Pulmonary artery endothelial cell (primary cell): ENCODE measurements at places on chromosomes 5 and 9. TPM values are rescaled to one million over a fixed set of nuclear protein-coding genes. Genes with fewer than 3 reads are reported as not detected.
A peak's percentile ranks its signal among the peaks of the same experiment; 100 is the strongest.

GRCh38 chr5:165477546-165477945 is 1972.1 kb downstream of the MAT2B start:
- no peak for DNase-seq

GRCh38 chr5:11334404-11334803 is 569.8 kb downstream of the CTNND2 start:
- no peak for DNase-seq

DNA sequence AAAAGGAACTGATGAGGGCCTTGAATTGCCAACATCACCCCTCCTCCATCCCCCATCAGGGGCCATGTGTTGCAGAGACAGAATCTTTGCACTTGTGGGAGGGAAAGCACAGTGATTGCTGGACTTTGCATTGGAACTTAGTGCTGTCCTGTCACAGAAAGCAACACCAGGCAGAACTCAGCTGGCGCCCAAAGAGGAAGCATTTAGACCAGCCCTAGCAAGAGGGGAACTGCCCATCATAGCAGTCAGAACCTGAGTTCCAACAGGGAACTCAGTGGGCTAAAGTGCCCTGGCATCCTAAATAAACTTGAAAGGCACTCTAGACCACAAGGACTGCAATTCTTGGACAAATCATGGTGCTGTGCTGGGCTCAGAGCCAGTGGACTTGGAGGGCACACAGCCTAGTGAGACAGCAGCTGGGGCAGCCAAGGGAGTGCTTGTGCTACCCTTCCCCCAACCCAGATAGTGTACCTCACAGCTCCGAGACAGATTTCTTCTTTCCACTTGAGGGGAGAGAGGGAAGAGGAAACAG is 128.1 kb downstream of the ACTL7B start:
- no peak for DNase-seq

DNA sequence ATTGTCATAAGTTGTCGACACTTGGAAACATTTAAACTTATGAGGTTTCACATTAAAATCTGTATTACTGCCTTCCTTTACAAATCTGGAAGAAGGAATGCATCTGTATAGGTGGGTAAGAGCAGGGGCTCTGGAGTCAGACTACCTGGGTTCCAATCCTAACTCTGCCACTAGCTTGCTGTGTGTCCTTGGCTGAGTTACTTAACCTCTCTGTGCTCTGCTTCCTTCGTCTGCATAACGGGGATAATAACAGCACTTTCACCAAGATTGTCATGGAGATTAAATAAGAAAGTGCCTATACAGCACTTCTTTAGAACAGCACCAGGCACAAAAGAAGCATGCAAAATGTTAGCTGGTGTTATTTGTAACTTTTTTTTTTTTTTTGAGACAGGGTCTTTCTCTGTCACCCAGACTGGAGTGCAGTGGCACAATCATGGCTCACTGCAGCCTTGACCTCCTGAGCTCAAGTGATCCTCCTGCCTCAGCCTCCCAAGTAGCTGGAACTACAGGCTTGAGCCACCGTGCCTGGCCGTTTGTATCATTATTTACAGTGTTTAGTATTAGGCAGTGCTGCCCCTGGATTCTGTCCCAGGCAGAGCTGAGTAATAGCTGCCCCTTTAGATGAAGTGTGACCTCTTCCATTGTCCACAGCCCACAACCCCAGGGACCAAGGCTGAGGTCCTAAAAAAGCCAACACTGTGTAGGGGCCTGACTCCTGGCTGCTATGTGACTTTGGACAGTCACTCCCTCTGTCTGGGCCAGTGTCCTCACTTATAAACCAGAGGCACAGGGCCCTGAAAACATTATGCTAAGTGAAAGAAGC is 25.4 kb upstream of the TTLL11 start:
- no peak for DNase-seq

DNA sequence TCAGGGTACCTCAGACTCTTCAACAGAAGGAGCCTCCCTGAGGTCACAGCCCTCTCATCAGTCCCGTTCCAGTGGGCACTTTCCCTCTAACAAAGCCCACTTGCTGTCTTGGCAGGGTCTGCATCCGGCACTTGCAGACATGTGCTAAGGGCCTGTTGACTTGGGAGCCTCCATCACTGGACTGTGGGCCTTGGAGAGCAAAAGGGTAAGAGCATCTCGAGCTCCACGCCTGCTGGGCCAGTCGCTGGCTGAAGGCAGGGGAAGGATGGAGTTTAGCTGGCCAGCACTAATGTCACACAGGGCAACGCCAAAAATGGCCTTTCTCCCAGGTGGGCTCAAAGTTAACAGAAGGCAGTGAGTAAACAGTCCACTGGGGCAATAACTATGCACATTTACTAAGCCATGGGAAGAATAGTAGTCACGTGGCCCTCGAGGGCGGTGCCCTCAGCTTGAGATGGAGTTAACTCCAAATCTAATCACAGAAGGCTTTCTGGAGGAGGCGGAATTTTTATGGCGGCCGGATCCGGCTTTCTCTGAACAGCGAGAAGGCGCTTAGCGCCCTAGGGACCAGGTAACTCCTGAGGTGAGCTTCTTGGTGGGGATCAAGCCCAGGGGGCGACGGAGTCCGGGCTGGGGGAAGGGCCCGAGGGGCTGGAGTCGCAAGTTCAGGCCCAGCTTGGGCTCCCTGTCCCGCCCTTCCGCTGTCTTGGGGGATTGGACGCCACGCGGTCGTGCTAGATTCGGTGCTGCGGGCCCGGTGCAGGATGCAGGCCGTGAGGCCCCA is 2.0 kb upstream of the NSD1 start:
- no peak for DNase-seq

GRCh38 chr5:154485096-154485491 is 7.1 kb upstream of the HAND1 start:
- DNase-seq = no peak

GRCh38 chr5:64165500-64166200 is at the start of gene RNF180:
Gene RNF180 (plus strand): TSS chr5:64165843. CDS start chr5:64200808, 34,965 bp downstream.
- DNase-seq = no peak

DNA sequence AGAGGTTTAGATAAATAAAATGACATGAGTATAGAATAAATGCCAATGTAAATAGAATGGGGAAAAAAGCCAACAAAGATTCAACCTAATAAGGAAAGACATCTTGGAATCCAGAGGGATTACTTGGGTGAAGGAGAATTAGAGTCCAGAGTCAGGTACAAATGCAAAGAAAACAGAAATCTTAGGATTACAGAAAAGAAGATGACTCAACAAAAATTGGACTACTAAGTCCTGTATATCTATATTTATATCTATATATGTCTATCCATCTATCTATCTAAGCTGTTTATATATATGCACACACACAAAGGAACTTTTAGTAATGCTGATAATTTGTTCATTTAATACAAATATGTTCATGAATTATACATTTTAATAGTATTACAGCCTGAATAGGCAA is 27.6 kb downstream of the FAM174A start:
- no peak for DNase-seq

GRCh38 chr5:1134478-1134877 is 22.6 kb upstream of the SLC12A7 start:
- no peak for DNase-seq

DNA sequence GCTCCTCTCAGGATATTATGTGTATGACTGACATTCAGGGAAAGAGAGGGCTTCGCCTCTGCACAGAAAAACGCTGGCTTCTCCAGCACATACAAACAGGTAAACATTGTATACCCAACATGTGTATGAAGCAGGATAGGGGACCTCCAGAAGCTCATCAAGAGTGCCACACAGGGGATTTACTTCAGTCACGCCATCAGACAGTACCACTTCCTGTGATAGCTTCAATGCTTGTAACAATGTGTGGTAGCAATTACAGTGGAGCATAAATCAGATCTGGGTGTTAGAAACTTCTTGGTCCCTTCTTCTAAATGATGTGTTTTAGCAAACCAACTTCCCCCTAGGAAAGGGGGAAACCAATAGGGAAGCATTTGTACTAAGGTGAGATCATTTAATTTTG is 160.8 kb downstream of the TSSK1B start:
- DNase-seq = no peak

DNA sequence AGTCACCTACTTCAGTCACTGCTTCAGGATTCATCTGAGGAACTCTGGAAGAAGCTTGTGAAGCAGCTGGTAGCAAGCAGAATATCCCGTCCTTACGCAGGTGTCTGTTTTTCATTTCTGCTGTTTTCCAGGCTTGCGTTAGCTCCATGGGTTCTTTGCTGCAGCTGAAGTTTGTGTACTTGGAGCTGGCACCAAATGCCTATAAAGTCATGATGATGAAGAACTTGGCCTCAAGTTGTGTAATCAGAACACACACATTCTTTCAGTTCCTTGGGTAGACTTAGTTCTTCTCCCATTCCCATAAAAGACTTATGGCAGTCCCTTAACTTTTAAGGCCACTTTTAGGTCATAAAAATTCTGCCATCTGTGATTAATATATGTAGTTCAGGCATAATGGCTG is 116.7 kb downstream of the LRRC70 start:
- no peak for DNase-seq

DNA sequence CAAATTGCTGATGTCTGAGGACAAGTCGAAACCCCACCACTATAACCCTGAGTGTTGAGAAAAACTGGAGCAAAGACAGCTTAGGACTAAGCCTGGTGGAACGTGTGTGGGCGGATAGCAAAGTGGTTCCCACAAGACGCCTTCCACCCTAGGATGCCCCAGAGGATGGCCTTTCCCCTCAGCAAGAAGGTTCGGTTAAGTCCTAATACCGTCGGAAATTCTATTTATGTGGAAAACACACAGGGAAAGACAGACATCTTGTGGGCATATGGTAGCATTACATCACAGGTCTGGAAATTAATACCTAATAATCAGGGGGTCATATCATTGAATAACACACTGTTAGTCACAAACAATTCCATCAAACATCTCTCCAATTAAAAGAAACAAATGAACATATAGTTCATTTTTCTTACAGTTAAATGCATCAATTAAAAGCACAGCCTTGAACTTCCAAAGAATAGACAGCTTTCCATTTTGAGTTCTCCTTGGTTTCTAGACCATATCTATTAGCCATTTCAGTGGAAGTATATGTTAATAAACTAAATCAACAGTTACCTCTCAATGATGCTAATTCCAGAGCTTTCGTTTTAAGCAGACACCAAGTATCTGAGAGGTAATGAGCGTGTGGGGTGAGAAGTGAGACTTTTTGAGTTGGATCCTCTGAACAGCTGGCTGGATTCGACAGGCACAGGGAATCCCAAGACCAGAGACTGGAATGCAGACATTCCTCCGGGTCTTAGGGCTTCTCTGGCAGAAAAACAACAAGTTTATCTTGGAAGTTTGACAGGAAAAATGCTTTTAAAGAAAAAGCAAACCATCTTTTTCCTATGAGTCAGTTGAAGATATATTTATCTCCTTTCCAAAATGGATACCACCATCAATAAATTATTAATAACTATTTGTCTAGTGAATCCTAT is 2.9 kb upstream of the ICE1 start:
- peak; percentile 17 for DNase-seq

NR2F1-AS1 gene
- total RNA-seq = 15.0 and 17.1 TPM in 2 replicates

MCCC2 gene
- total RNA-seq = 26.7 and 28.9 TPM in 2 replicates

TRIM7 gene
- 15.5 and 16.9 TPM in 2 replicates for total RNA-seq

PCBD2 gene
- 4.6 TPM in 2 replicates for total RNA-seq

C5orf52 gene
- not detected in 2 replicates for total RNA-seq

NRARP gene
- total RNA-seq = 14.0 and 16.0 TPM in 2 replicates

LCN6 gene
- not detected in 2 replicates for total RNA-seq

HTR1A gene
- not detected in 2 replicates for total RNA-seq

PCDHGC4 gene
- 0.40 and 0.95 TPM in 2 replicates for total RNA-seq
